Activated CD4-positive, alpha-beta T cell treated with anti-CD3 and anti-CD28 coated beads, Interleukin-2, amount 10 ng/mL, durations not matched to agents 7 days and 5 days (primary cell): ENCODE measurements at places on chromosomes 2 and 18. TPM values are rescaled to one million over a fixed set of nuclear protein-coding genes. Genes with fewer than 3 reads are reported as not detected.

DNA sequence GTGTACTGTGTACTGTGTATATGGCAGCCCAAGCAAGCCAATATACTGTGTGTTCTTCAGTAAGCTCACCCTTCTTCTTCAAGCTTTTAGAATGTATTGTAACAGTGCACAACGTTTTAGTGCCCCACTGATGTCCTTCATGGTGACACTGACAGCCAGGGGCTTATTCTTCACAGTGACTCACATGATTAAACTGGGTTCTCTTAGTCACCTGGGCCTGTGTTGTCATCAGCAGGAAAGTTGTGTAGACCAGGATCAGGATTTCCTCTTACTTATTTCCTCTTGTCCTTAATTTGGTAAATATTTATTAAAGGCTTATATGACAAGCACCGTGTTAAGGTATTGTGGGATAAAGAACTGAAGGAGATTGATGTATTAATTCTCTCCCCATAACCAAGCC is 67.9 kb upstream of the THOC1 start:
- no peak for DNase-seq
- no peaks in the 10 kb centered on the region for H3K36me3 ChIP-seq
- no peak overlapping the region for H3K4me3 ChIP-seq
- no peaks in the 10 kb centered on the region for H3K4me1 ChIP-seq
- H3K27ac ChIP-seq, result no peak overlapping the region

SLC30A3 gene
- total RNA-seq, result 0.23 TPM

LONRF2 gene
- total RNA-seq, result 0.02 TPM

DNA sequence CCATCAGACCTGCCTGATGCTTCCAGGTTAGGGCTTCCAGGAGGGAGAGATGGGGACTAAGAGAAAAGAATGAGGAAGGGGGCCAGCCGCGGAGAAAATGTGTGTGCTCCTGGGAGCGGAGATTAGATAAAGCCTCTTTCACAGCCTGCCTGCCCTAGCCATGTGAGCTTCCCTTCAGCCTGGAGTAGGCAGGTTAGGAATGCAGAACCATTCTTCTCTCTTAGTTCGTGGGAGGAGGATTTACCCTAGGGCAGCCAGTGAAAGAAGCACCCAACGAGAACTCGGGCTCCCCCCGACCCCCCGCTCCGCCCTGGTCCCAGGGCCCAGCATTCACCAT is 36.1 kb downstream of the POMC start:
- DNase-seq, result no peak
- no peak overlapping the region for H3K4me3 ChIP-seq
- peaks cover 16% of the 10 kb centered on the region for H3K4me1 ChIP-seq

DNA sequence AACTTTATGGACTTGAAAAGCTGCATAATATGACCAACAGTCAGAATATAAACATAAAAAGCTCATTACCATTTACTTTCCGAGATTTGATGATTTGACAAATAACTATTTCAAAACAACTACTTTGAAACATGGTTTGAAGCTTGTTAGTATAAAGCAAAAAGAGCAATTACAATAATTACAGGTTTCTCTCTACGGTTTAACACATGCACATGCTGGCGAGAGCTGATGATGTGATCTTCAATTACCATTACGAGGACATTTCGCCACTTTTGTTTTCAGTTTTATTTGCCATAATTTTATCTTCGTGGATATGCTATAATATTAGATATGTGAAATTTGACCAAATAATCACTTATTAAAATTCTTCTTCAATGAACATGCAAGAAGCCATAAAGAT is 270.1 kb downstream of the TCF4 start:
- peaks cover 11% of the 10 kb centered on the region for H3K4me1 ChIP-seq
- peaks cover 29% of the 10 kb centered on the region for H3K27me3 ChIP-seq
- no peak overlapping the region for H3K4me3 ChIP-seq
- DNase-seq, result no peak
- H3K27ac ChIP-seq, result no peak overlapping the region

BZW1 gene
- 214 TPM for total RNA-seq

GRCh38 chr2:174013315-174013751 is 48.2 kb upstream of the SP3 start:
- no peak for DNase-seq
- H3K27me3 ChIP-seq, result peaks cover 12% of the 10 kb centered on the region
- peaks cover 5% of the 10 kb centered on the region for H3K4me1 ChIP-seq
- no peak overlapping the region for H3K27ac ChIP-seq
- peak overlapping the region; percentile 11 for H3K4me3 ChIP-seq
